ENCODE measurements at places on chromosomes 7 and 10. TPM values are rescaled to one million over a fixed set of nuclear protein-coding genes. Genes with fewer than 3 reads are reported as not detected.
A peak's percentile ranks its signal among the peaks of the same experiment; 100 is the strongest.

DNA sequence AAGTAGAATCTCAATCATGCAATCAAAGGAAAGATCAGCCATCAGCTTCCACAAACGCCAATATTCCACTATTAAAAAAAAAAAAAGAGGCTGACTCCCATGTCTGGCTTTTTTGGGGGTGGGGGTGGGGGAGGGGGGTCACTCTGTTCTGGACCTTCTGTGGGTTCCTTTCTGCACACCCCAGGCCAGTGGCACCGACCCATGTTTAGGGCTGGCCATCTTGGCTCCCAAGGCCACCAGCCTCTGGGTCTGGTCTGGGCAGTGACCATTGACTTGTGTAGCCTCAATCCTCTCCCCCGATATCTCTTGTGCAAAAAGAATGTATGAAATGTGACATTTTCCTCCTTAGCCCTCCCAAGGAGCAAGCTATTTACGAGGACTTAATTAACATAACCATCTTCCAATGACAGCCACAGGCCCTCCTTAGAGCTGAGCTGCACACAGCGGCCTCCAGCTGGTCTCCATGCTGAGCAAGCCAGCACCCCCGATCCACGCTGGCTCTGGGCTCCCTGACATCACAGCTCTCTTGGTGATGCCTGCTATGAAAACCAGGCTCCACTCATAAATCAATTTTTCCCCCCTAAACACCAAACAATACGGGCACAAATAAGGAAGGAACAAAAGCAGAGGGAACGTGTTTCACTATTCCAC, 100.1 kb downstream of the ZRANB1 start:
- DNase-seq = no peak

- DNase-seq = no peak
Observed at GRCh38 chr7:140421521-140421920, 17.7 kb downstream of the RAB19 start.

- DNase-seq = no peak
Observed at GRCh38 chr10:13528875-13529713, at the start of gene BEND7. Gene BEND7, minus strand, starts transcription at chr10:13529014. Its CDS starts 481 bp downstream, at chr10:13528533.

DNA sequence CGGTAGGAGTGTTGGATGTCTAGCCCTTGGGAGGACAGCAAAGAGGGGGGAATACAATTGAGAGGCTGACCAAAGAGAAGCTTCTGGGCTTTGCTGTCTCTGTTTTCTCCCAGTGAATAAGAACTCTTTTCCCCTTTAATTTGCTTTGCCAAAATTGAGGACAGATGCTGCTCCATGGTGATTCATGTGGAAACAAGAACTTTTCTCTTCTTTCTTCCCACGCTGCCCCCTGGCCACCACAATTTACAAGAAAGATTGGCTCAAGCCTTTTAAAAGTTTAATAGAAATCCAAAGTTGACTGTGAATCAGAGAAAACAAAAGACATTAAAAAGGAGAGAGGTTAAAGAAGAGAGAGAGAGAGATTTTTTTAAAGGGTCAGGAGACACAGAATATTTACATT, 49.0 kb downstream of the PRR15 start:
- DNase-seq = no peak

- DNase-seq = no peak
Observed at GRCh38 chr10:127257395-127257794, 61.0 kb upstream of the INSYN2A start.

- DNase-seq = no peak
Observed at GRCh38 chr7:29968683-29969395, 20.8 kb downstream of the SCRN1 start.

GRCh38 chr10:75919913-75920312, 488.5 kb downstream of the LRMDA start:
- DNase-seq = no peak

DNA sequence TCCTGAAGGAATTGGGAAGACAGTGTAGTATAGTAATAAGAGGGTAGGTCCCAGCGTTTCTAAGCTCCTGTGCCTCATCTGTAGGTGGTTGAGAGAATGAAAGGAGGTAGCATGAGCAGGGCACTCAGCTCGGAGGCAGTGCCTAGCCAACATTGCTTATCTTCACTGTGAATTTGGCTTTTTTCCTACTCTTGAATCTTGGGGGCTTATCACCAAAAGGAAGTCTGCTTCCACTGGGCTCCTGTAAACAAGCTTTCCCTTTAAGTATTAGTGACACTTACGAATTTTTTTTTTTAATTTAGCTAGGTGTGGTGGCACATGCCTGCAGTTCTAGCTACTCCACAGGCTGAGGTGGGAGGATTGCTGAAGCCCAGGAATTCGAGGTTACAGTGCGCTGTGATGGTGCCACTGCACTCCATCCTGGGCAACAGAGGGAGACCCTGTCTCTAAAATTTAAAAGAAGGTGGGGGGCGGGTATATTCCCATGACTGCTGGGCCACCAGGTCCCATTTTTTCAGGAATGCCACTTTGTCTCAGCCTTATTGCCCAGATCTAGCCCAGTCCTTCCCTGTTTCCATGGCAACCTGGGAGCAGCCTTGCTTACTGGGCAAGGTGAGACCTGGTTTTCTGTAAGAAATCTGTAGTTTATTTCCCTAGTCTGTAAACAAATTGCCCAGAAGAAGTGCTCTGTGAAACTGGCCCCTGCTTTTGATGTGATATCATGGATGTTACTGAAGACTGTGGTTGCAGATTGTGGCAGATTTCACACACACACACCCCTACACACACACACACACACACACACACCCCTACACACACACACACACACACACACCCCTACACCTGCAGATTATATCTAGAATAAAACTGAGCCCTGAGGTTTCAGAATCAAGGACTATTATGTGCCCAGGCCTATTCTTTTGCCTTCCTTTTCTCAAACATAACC, 19.4 kb downstream of the OGDH start:
- DNase-seq = no peak

GRCh38 chr10:25966844-25967243, 32.8 kb downstream of the MYO3A start:
- no peak for DNase-seq

DNA sequence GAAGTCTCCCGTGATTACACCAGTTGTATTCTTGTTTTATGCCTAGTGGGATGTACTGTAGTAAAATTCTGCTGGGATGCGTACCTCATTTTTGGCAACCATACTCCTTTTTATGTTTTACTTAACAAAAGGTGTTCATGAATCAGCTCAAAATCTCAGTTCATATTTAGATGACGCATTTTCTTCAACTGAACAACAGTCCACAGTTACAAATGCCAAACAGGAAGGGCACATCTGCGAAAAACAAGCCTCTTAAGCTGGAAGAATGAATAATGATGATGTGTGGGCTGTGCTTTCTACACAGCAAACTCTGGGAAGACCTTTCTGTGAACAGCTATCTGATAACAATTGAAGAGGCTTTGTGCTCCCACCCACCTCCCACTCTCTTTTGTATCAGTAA, 68.4 kb upstream of the NRBF2 start:
- no peak for DNase-seq

DNA sequence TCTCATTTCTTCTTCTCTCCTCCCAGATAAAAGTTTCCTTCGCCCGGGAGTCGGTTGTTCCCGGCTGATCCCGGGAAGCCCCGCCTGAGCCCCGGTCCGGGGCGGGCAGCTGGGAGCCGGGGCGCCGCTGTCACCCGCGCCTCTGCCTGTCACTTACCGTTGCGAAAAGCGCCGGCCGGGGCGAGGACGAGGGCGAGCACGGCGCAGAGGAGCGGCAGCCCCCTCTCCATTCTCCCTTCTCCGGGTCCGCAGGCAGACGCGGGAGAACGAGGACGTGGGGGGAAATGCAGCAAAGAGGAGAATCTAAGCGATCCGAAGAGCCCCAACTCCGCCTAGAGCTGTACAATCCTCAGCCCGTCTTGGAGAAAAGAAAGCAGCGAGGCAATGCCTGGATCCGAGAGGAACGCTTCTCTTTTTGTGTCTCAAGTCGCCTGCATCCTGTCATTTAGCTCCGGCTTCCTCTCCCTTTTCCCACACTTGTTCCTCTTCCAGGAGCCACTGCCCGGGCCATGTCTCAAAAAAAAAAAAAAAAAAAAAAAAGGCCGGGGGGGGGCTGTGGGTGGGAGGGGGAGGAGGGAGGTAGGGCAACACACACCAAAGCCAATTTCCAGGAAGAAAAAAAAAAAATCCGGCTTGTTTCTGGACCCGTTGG, at the start of gene NRP1:
NRP1 (minus strand) TSS at position 515 of the 652 bp plus-strand sequence; CDS start at position 230, 285 bp downstream.
- peak; percentile 8 for DNase-seq

DNA sequence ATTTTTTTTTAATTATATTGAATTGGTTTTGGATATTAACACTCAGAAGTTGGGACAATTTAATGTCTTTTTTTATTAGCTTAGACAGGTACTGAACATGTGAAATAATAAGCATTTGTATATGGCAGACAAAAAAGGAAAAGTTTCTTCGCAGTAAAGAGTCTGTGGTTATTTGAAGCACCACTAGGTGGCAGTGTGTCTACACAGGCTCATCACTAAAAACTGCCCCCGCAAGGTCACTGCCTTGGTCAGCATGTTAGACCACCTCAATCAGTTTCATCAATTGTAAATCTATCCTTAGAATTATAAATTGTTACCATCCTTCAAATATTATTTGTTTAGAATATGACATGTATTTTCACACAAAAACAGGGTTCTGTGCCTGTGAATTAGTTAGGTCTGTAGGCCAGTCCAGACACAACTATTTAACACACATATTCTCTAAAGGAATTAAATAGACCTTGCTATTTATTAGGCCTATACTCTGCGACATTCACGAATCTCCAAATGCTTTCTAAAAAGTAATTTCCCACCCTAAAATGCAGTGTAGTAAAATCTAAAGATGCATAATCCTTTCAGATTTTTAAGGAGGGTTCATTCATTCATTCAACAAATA, 17.0 kb downstream of the PNLIPRP3 start:
- DNase-seq = no peak

DNA sequence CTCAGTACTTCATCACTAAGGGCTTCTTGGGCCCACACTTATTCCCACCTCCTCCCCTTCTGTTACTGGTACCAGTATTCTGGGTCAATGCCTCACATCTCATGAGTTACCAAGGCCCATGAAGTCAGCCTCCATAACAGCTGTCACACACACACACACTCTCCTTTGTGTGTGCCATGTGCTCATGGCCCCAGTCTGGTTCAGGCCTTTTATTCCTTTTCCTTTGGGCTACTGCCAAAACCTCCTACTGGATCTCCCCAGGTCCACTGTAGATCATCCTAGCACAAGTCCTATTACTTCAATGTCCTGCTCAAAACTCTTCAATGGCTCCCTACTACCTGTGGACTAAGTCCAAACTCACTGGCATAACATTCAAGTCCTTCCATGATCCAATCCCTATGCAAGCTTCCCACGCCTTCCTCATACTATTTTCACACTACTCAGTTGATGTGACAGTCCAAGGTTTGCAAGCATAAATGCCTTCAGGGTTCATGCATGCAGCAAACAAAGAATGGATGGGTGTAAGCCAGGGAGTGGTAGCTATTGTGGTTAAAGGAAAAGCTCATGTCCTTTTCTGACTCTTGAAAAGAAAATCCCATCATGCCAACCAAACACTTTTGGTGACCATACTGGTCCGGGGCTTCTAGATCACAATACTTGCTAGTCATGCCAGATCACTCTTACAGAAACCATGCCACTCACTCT, 68.1 kb downstream of the CCDC6 start:
- DNase-seq = no peak

DNA sequence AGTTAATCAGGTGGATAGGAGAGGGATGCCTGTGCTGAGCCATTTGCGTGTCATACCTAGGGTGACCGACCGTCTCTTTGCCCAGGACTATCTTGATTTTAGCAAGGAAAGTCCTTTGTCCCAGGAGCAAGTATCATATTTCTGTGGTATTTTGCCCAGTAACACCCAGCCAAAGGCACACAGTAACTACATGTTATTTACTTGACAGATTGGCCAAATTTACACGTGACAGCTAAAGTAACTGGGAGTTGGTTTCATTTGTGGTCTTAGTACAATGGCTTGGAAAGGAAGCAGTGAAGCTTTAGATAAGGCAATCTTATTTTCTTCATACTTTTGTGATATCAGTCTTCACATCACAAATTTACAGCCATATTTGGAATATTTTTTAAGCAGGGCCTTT, 142.1 kb downstream of the JCAD start:
- no peak for DNase-seq

DNA sequence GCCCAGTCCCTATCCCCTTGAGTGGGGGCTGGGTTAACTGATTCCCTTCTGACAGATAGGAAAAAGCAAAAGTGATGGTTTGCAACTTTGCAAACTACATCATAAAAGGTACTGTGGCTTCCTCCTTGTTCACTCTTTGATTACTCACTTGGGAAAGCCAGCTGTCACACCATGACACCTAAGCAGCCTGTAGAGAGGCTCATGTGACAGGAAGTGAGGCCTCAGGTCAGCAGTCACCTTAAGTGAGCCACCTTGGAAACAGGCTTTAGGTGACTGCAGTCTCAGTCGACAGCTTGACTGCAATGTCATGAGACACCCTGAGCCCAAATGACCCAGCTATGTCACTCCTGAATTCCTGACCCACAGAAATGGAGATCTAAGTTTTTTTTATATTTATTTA, 4.3 kb upstream of the CHCHD2 start:
- DNase-seq = peak; percentile 37

- DNase-seq = no peak
Observed at GRCh38 chr10:6385665-6386064, 182.9 kb downstream of the PFKFB3 start.

GRCh38 chr10:110022716-110023504, 15.1 kb downstream of the ADD3 start:
- no peak for DNase-seq

GRCh38 chr10:44902941-44903545, 8.1 kb upstream of the TMEM72 start:
- no peak for DNase-seq

DNA sequence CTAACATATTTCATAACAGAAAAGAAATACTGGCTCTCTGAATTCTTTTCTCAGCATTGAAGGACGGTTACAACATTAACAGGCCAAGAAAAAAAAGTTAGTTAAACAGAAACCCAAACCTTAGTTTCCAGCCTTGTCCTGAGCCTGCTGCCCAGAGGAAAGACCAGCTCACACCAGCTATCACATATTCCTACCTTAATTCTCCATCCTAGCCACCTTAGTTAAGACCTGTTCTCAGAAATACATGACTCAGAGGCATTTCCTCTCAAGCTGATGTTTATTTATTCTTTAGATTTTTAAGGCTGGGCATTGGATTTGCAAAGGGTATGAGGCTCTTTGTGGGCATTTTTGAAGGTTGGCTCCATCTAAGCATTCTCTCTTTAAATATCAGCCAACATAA, 34.3 kb upstream of the ADAM12 start:
- no peak for DNase-seq

- no peak for DNase-seq
Observed at GRCh38 chr7:30173058-30173897, 38.5 kb downstream of the MTURN start.

- DNase-seq = peak; percentile 85
Observed at GRCh38 chr7:157339777-157340677, 3.2 kb downstream of the DNAJB6 start.

GRCh38 chr10:15169555-15170401, 1.3 kb upstream of the NMT2 start:
- peak; percentile 55 for DNase-seq

GRCh38 chr7:70573696-70574095, 558.2 kb upstream of the GALNT17 start:
- no peak for DNase-seq

- no peak for DNase-seq
Observed at GRCh38 chr7:46165276-46165675, 244.2 kb upstream of the IGFBP3 start.

- no peak for DNase-seq
Observed at GRCh38 chr7:97731736-97732564, at the start of gene TAC1. Gene TAC1, plus strand, starts transcription at chr7:97732086. Its CDS starts 527 bp downstream, at chr7:97732613.

CHN2 gene
- not detected for total RNA-seq

MMP21 gene
- not detected for total RNA-seq

CFTR gene
- not detected for total RNA-seq

TMEM273 gene
- 0.48 TPM for total RNA-seq

CLCN1 gene
- not detected for total RNA-seq

UPK3BL2 gene
- total RNA-seq = 8.2 TPM

CPA1 gene
- not detected for total RNA-seq

RPEL1 gene
- not detected for total RNA-seq

SUN3 gene
- total RNA-seq = not detected
